Epithelial cell of prostate (primary cell): ENCODE measurements at places on chromosomes 16 and 17.

GRCh38 chr16:69315486-69316311, 4.5 kb downstream of the VPS4A start:
- DNase-seq = no peak

- no peak for DNase-seq
These were observed 287.0 kb upstream of the XYLT1 start for GRCh38 chr16:17757808-17758207.

DNA sequence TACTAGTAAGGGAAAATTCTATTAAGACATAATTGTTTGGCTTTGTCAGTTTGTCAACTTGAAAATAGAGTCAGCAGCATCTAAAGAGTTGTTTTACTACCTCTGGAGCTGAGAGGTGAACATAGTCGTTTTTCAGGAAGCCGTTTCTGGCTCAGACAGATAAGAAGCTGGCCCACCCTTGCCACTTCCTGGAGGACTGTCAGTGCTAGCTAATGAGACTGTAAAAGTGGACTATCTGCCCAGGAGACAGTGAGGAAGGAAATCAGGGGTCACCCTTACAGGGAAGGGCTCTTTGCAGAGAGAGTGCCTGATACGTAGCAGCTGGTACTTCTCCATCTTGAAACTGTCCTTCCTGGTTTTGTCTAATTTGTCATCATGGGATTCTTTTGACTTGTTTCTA, 328.7 kb downstream of the WWOX start:
- no peak for DNase-seq

GRCh38 chr16:68782198-68783174, 45.4 kb downstream of the CDH1 start:
- no peak for DNase-seq

DNA sequence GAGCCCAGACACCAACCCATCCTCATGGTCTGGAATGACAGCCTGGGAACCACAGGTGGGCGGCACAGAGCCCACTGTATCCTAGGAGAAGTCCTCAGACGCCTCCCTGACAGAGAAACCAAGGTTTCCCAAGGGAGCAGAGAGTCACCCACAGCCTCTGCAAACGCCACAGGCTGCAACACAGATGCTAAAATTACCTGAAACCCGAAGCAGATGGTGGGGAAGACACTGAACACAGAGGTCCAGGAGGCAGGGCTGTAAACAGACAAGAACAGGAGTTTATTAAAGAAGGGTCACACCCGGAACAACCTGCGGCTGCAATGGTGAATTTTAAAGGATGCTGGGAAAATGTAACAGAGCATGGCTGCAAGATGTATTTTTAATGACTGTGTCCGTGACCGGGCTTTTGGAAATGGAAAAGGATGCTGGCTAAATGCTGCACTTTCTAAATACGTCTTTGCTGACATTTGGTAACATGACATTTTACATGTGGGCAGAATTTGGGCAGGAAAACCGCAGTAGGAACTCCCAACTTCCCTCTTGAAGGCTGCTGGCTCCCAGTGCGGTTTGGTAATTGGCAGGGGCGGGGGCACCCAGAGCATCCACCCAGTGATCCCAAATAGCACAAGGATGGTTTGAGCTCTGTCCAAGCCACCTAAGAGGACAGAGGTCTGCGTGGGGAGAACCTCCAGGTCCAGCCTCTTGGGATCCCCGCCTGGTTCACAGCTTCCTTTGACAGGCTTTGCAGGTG, 13.1 kb downstream of the SLC38A8 start:
- no peak for DNase-seq

DNA sequence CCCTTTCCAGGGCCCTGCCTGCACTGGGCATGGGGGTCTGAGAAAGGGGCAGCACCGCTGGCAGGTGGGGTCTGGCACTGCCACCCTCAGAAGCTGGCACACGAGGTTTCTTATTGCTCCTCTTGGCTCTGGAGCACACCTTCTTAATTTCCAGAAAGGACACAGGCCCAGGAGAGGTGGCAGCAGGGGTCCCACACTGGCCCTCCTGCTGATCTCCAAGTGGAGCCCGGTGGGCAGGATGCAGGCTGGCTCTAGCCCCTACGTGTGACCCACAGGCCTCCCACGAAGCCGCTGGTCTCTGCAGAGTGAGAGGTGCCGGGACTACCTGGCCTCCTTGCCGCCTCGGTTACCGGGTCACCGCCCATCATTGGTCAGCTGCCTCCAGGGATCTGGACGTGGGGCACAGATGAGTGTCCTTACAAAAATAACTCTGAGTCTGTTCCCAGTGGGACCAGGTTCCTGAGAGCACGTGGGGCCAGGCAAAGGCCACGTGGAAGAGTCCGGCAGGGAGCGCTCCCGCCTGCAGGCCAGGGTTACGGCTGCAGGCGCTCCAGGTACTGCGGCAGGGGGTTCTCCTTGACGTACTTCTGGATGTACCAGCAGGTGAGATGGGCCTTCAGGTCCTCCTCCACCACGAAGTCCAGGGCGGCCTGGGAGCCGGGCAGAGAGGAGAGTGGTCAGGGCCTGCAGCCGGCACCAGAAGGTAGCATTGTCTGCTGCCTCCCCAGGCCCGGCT, 10.3 kb downstream of the NATD1 start:
- DNase-seq = no peak

- no peak for DNase-seq
These were observed 260.5 kb downstream of the CBLN1 start for GRCh38 chr16:49021136-49021535.

DNA sequence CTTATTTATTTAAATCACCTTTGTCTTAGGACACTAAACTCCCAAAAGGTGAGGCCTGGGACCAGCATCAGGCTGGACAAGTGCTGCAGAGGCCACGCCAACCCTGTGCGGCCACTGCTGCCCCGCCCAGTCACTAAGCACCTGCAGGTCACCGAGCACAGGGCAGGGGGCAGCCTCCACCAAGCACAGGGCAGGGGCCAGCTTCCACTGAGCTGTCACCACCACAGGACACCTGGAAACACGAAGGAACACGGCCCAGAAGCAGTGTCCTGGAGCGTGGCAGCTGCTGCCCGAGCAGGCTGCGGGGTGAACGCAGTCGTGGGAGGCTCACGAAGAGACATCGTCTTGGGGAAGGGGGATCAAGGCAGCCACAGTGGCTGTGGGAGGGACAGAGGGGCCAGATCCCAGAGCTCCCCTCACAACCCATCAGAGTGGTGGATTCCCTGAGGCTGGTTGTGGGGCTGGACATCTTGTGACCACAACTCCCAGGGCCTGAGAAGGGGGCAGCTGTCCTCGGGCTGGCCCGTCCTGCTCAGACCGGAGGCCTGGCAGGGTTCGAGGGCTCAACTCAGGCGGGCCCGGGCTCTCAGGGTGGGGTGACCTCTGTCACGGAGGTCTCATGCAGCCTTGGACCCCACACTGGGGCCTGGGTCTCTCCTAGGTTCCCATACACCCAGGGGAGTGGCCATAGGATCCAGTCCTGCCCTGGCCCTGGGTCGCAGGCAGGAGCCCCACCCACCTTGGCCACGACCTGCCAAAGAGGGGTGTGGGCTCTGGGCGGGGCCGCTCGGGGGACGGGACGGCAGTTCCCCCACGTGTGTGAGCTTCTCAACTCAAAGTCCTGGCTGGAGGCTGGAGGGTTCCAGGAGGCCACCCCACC, 18.7 kb downstream of the RAB40B start:
- DNase-seq = no peak

GRCh38 chr17:27603421-27603770, 27.6 kb upstream of the LGALS9 start:
- no peak for DNase-seq

DNA sequence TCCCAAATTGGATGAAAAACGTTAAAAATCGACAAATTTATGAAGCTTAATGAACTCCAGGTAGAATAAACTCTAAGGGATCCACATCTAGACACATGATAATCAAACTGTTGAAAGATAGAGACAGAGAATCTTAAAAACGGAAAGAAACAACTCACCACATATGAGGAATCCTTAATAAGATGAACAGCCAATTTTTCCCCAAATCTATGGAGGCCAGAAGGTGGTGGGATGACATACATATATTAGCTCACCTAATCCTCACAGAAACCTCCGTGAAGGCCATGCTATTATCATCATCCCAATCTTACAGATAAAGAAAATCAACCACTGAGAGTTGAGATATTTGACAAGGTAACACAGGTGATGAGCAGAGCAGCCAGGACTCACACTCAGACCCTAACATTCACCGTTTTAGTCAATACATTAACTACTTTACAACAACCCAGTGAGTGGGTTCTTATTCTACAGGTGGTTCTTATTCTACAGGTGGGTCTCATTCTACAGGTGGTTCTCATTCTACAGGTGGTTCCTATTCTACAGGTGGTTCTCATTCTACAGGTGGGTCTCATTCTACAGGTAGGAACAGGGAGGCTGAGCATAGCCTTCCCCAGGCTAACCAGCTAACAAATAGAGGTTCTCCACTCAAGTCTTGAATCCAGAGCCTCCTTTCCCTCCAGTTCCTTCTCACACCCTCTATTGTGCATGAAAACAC, 4.8 kb downstream of the CACNG1 start:
- DNase-seq = no peak

GRCh38 chr17:43609613-43610385, 51.9 kb downstream of the MEOX1 start:
- no peak for DNase-seq

DNA sequence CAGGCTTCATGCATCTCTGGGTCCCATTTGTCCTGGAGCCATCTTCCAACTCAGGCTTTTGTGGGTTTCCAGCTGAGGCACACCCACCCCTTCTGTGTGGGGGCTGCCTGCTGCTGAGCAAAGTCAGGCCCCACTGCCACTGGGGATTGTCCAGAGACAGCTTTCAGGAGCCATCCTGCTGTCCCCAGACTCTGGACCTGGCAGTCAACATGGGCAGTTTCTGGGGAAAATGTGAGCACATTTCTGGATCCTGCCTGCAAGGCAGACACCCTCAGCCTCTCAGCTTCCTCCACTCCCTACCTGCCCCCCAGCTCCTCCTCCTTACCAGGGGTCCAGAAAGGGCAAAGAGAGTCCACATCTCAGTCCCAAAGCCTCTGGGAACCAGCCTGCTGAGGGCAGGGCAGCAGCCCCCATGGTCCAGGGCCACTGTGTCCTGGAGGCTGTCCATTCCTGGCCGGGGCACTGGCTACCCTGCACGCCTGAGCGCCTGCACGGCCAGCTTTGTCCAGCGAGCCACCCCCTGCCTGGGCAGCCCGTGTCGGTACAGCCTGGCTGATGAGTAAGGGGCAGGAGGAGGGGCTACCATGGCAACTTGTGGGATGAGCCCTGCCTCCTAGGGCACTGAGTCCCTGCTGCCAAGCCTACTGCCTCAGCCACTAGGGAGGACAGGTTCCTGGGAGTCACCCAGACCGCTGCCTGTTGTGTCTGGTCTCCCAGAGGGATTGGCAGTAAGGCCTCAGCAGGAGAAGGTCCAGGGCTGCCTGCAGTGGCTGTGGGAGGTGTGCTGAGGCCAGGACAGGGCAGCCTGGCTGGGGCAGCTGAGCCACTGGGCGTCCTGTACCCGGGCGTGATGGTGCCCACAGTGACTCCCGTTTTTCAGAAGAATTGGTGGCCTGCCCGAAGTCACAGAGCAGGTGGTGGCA, at the start of gene SLC47A2:
Gene SLC47A2, minus strand, starts transcription at position 477 of the 923 bp plus-strand sequence. Its CDS starts 29 bp downstream, at position 448.
- no peak for DNase-seq

DNA sequence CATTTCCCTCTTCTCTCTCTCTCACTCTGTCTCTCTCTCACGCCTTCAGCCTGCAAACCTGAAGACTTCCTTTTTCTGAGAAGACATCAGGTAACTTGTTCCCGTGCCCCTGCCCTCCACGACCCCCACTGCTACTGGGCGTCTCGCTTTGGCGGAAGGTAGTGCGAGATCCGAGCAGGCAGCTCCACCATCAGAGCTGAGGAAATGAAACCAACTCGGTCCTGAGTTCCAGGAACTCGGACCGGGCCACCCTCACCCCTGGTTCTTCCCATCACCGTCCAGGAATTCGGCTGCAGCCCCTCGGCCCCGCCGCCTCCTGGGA, 585 bp downstream of the MLKL start:
- DNase-seq = no peak

- DNase-seq = peak; percentile 95
These were observed 7.5 kb downstream of the UBE2Z start for GRCh38 chr17:48915459-48916282.

- no peak for DNase-seq
These were observed 14.5 kb downstream of the NGFR start for GRCh38 chr17:49509588-49509917.

- no peak for DNase-seq
These were observed 11.6 kb downstream of the STH start for GRCh38 chr17:46010597-46011186.
